ENCODE measurements at places on chromosomes 5 and 9.

GRCh38 chr5:177334155-177334551 is 17.3 kb downstream of the LMAN2 start:
- DNase-seq = no peak

- DNase-seq = no peak
These were observed 12.1 kb downstream of the MGAT1 start for GRCh38 chr5:180790524-180790923.

DNA sequence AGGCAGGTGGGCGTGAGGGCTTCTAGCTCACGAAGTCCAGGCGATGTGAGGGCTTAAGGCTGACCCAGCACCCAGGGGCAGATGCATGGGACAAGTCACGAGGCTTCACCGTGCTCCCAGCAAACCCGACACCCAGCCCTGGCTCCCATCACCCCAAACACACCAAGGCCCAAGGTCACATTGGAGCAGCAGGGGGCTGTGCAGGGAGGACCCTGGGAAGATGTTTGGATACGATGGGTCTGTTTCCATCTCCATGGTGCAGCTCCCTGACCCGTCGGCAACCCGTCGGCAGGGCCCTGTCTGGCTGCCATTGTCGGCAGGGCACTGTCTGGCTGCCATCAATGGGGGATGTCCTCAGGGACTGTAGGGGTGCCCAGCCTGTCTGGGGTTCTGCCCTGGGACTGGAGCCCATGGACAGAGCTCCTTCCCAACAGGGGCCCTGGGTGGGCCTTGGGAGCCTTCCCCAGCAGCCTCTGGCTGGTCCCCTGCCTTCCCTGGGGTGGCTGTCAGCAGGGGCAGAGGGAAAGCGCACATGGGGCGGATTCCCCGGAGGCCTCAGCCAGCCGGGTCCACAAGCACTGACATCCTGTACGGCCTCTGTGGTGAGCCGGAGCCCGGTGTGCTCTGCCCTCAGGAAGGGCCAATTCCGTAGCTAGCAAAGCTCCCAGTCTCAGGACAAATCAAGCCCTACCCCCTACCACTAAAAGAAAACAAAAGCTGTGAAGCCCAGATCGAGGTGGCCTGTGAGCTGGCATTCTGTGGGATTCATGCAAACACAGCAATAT is 47.1 kb downstream of the NACC2 start:
- no peak for DNase-seq

- no peak for DNase-seq
These were observed 45.7 kb upstream of the ORM1 start for GRCh38 chr9:114276908-114277821.

GRCh38 chr9:107534510-107535078 is 45.0 kb upstream of the KLF4 start:
- DNase-seq = no peak

DNA sequence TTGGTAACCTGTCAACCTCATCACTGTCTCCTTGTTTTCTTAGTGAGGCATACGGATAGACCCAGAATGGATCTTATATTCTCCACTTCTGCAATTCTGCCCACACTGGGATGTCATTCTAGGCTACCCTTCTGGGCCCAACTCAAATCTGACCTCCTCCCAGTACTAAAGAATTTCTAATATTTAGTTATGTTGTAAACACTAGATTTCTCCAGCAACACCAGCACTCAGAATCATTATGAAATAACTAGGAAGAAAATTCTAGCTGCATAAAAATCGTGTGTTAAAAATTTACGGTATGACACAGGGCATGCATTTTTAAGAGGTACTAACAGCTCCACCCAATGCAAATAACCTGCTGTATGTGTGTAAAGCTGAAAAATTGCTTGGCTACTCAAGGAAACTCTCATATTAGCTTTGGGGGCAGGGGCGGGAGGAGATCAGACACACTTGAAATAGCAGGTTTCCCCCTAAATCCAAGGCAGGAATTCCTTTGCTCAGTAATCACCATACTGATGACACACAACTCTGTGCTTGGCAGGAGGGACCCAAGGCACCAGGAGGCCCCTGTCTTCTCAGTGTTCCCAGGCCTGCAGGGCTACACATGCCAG is 27.3 kb downstream of the MACROH2A1 start:
- no peak for DNase-seq

GRCh38 chr5:170416526-170416925 is 27.4 kb upstream of the KCNMB1 start:
- no peak for DNase-seq

DNA sequence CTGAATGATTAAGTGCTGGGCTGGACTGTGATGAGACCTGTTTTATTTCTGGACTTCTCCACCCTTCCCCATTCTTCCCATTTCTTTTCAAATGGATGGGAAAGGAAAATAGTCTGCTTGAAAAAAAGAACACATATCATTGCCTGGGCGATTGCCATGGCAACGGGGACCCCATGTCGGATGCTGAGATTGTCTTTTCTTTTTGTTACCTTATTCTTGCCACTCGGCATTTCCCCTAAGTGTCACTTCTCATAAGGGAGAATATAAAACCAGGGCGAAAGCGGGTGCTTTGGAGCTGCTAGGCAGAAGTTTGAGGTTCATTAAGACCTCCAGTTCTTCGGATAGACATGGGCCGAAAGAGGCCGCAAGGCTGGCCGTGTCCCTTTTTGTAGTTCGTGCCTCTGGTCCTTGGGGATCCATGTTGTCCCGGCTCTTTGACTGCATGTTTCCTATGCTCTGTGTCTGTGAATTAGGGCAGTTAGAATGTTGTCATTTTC is 763 bp downstream of the FGD3 start:
- no peak for DNase-seq

- DNase-seq = no peak
These were observed 102.3 kb downstream of the SYK start for GRCh38 chr9:90903766-90904424.

Data from glomerular endothelial cell (primary cell).